GM12864 (cell line): ENCODE measurements at places on chromosomes 11 and 22.

- DNase-seq: no peak
Observed at GRCh38 chr22:44926124-44926475, 83.7 kb downstream of the PHF21B start.

DNA sequence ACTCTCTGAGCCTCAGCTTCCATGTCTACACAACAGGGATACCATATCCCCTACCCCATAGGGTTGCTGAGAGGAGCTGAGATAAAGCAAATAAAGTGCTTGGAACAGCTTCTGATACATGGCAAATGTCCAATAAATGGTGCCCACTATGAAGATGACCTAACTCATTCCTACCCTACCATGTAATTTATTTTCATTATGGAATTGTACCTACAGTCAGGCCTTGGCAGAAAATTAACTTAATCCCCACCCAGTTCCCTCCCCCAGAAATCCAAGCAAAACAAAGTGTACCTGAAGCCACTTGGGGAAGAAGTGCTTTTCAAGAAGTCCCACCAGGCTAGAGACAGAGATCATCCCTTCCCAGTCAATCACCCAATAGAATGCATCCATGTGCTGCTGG, 10.8 kb downstream of the SRRD start:
- no peak for DNase-seq

- no peak for DNase-seq
Observed at GRCh38 chr22:43743131-43743530, 69.0 kb downstream of the EFCAB6 start.

DNA sequence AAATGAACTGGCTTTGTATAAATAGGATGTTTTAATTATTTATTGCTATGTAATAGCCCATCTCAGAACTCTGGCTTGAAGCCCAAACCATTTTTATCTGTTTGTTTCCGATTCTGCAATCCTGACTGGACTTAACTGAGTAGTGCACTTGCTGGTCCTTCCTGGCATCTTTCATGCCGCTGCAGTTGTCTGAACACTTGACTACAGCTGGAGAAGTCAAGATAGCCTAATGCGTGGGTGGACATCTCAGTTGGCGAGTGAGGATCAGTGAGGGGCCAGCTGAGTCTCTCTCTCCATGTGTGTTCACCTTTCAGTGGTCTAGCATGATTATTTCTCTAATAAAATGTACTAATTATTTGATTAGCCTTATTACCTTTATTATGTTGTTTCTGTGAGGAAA, 105.8 kb downstream of the PRMT3 start:
- DNase-seq: no peak

DNA sequence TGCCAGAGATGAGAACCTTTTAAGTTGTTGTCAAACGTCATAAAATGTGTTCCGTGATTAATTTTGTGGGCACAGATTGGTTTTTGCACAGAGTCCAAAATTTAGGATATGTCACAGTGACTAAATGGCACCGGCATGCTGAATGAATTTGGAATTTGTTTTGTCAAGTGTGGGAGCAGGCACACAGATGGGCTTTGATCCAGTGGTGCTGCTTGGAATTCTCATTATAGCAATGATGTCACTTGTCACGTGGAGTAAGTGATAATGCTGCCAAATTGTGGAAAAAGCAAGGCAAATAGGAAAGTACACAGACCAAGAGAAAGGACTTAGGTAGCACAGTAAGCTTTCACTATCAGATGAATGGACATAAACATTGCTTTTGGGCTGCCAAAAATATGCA, 8.0 kb upstream of the LIN7C start:
- DNase-seq: no peak

DNA sequence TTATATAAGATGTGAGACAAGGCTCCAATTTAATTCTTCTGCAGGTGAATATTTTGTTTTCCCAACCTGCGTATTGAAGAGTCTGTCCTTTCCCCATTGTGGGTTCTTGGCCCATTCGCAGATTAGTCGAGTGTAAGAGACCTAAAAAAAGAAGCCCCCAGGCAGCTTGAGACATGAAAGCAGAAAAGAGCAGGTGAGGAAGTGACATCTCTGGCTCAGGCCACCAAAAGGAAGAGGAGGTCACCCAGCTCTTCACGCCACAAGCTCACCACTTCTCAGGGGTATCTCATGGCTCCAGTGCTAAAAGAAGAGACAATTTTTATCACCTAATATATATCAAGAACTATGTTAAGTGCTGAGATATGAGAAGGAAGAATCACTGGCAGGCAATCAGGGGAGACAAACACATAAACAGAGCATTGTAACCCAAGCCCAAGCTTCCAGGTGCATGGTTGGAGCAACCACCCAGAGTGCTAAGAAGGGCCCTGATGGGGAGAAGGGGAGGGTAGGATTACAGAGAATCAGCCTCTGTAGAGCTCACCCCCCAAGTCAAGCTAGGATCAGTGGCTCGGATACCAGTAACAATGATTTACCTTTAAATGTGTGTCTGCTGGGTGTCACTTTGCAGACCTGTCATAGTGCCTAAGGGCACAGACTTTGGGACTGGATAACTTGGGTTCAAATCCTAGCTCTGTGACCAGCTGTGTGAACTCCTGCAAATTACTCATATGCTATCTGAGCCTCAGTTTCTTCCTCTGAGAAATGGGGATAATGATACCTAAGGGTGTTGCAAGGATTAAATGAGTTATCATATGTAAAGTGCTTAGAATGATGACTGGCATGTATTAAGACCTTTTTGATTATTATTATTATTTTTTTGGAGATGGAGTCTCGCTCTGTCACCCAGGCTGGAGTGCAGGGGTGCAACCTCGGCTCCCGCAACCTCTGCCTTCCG, 39.2 kb downstream of the MCHR1 start:
- no peak for DNase-seq

GRCh38 chr11:121482231-121483129, 29.7 kb upstream of the SORL1-AS1 start:
- DNase-seq: no peak

DNA sequence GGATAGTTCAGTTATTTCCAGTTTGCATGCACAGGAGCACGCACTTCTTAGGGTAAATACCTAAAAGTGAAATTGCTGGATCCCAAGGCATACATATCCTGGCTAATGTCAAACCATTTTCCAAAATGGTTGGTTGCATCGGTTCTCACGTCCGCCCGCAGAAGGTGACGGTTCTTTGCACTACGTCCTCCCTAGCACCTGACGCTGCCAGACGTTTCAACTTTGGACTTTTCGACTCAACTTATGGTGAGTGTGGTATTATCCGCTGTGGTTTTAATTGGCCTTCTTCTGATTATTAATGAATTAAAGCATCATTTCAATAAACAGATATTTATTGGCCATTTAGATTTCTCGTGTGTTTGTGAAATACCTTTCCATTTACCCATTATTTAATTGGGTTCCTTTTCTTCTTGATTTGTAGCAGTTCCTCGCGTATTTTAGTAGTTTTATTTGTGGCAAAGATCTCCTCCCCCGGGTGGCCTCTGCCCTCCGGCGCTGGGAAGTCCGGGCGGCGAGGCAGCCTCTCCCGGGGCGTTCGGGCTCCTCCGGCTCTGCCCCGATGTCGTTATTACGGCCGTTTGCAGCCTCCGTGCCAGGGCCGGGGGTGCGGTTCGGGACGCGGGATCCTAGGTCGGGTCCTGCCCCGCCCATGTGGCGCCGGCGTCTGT, at the start of gene JHY:
Gene JHY (plus strand): TSS at position 571 of the 668 bp plus-strand sequence. CDS start 3,091 bp downstream, outside the sequence.
- DNase-seq: no peak

DNA sequence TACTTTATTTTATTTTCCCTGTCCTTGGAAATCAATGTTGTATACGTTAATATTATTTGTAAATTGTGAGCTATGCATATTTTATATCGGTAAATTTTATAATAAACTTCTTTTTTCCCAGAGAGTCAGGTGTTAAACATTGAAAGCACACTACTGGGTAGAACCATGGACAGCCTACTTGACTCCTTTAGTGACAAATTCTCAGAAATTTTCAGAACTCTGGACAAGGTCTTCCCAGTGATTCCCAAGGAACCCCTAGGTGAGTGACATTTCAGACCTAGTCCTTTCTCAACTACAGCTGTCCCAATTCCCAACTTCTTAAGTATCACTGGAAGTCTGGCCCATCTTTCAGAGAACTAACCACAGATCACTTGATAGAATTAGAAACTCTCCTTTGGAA, 107.2 kb downstream of the RCN1 start:
- no peak for DNase-seq

- no peak for DNase-seq
Observed at GRCh38 chr11:8206251-8207079, 37.6 kb upstream of the RIC3 start.

DNA sequence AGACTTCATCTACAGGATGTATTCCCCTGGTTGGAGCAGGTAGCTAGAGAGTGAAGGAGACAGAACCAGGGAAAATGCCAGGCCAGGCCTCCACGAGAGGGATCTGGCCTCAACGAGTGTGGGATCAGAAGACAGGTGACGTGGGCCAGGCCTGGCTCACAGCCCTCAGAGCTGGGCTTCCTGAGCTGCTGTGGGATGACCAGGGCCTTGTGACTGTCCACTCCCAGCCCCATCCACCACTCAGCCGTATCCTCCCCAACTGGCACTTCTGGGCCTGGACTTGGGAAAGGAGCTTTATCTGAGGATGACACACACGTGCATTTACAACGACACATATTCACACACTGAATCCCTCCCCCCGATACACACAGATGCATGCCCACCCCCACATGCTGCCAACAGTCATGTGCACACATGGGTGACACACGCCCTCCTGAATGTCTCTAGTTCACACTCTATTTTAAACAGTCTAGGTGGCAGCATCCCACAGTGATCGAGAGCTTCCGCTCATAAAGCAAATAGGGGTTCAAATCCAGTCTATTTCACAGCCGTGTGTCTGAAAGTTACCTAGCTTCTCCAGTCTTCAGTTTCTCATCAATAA, 93.1 kb downstream of the TP53I11 start:
- DNase-seq: no peak

GRCh38 chr11:87430821-87431220, 393.1 kb downstream of the TMEM135 start:
- no peak for DNase-seq

- no peak for DNase-seq
Observed at GRCh38 chr11:36431429-36432092, 78.5 kb downstream of the TRAF6 start.

DNA sequence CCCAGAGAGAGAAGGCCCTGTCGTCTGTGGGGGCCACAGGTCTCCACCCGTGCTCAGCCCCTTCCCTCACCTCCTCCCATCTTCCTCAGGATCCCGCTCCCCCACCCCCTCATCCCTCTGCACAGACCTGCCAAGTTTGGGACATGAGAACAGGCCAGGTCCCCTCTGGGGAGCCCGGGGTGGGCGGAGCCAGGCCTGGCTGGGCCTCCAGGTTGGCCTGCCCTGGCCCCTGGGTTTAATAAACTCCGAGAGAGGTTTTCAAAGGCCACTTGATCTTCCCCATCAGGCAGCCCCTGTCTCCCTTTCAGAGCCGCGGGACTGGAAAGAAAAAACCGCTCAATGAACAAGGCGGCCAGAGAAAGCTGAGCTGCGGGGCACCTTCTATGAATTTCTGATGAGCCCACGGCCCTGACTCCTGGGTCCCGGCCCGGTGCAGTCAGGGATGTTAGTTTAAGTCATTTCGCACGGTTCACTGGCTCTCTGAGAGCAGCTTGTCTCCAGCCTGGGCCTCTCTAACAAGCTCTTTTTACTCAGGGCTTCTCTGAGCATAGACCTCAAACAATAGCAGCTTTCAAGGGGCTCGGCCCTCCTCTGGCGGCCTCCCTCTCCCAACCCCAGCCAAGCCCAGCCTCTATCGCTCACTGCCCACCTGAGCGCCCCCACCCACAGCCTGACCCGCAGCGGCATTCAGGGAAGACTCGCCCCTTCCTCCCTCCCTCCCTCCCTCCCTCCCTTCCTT, 64.8 kb downstream of the RPUSD4 start:
- no peak for DNase-seq

- DNase-seq: no peak
Observed at GRCh38 chr11:43962383-43963278, 20.2 kb downstream of the C11orf96 start.

DNA sequence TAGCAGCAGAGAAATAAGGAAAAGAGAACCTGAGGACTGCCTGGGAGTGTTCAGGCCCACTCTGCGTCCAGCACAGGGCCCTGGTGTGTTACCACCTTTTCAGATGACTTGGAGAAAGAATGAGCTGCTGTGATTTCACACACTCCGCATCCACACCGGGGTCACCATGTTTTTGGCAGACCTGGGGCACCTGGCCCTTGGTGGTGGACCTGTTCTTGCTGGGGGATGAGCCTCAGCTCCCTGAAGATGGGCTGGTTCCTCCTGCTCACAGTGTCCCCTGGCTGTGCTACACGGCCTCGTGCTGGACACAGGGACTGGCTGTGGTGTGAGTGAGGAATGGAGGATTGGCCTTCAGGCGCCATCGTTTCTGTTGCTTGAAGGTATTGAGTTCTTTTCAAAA, 1381.4 kb downstream of the TBC1D22A start:
- DNase-seq: no peak

DNA sequence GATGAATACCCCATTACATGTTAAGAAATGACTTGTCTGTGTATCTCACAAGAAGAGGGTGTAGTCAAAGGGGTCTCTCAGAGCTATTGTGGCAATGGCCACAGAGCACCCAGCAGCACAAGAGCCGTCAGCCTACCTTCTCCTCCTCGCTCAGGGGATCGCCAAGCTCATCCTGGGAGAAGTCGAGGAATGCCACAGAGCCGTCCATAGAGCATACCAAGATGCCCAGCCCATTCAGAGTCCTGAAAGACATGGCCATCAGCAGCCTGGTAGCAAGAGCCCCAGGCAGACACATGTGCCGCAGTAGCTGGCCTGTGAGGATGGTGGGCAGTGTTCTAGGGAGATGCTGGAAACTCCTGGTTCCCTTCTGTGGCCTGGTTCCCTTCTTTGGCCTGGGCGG, 44.0 kb downstream of the HIRA start:
- DNase-seq: no peak

DNA sequence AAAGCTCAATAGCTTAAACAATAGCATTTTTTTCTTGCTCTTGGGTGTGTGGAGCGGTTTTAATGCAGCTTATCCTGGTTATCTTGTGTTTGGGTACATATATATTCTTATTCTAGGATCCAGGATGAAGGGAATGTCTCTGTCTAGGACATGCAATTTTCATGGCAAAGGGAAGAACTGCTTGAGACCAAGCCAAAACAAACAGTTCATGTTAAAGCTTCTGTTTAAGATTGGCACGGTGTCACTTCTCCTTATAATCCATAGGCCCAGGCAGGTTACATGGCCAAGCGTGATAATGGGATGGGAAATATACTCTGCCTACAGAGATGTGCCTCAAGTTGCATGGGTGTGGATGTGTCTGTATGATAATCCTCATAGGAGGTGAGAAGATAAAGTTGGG, 177.1 kb upstream of the PGR start:
- no peak for DNase-seq

GRCh38 chr11:6771926-6772893, at the start of gene OR2AG2:
TSS of gene OR2AG2 (minus strand) at chr11:6771976. CDS start at chr11:6768957, 3,019 bp downstream.
- DNase-seq: peak; percentile 55

GRCh38 chr11:108670451-108670850, 5.6 kb downstream of the DDX10 start:
- DNase-seq: no peak

DNA sequence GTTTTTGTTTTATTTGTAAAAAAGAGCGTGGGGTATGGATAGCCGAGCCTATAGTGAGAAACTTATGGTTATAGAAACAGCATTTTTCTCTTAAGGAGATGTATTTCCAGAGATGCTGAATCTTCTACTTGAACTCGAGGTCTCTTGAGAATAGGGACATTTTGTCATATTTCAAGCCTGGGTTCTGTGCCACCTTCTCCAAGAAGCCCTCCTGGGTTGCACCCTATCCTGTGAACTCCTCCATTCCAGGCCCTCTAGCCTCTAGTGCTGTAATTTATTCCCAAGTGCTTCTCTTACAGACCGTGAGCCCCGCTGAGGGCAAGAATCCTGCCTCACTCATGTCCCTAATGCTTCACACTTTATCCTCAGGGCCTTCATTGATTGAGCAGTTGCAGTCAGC, 108.6 kb downstream of the KIAA1671 start:
- no peak for DNase-seq

GRCh38 chr11:9136741-9137140, 45.3 kb upstream of the SCUBE2 start:
- no peak for DNase-seq
